ENCODE measurements at places on chromosomes 3 and 15. TPM values are rescaled to one million over a fixed set of nuclear protein-coding genes. Genes with fewer than 3 reads are reported as not detected.

The IL16 gene
- 5.8 TPM for polyA plus RNA-seq

The DGKG gene
- polyA plus RNA-seq: 2.1 TPM

The ERICH6 gene
- polyA plus RNA-seq: not detected

The MYLK gene
- polyA plus RNA-seq: 118 TPM

The SMCO1 gene
- not detected for polyA plus RNA-seq

The RLBP1 gene
- not detected for polyA plus RNA-seq

The CPLX3 gene
- polyA plus RNA-seq: 1.4 TPM

The DOCK3 gene
- polyA plus RNA-seq: 0.06 TPM

The ECE2 gene
- not detected for polyA plus RNA-seq

The MAP6D1 gene
- not detected for polyA plus RNA-seq

The ONECUT1 gene
- not detected for polyA plus RNA-seq

The HGD gene
- polyA plus RNA-seq: 10.8 TPM

The LYZL4 gene
- polyA plus RNA-seq: not detected

The UROC1 gene
- polyA plus RNA-seq: not detected

The OXSR1 gene
- 9.9 TPM for polyA plus RNA-seq

The PIF1 gene
- polyA plus RNA-seq: 0.46 TPM

The ZNF35 gene
- 5.0 TPM for polyA plus RNA-seq

The CYP1A2 gene
- not detected for polyA plus RNA-seq

The TMEM40 gene
- polyA plus RNA-seq: not detected

The ADAMTSL3 gene
- 1.1 TPM for polyA plus RNA-seq

The DAZL gene
- 0.62 TPM for polyA plus RNA-seq

The OR5K2 gene
- polyA plus RNA-seq: not detected

The TMEM44 gene
- polyA plus RNA-seq: 4.4 TPM

The PPP1R14D gene
- polyA plus RNA-seq: 0.63 TPM

The SNURF gene
- polyA plus RNA-seq: 8.1 TPM

The GABRG3 gene
- polyA plus RNA-seq: not detected

The C3orf22 gene
- polyA plus RNA-seq: not detected
